Activated naive CD4-positive, alpha-beta T cell treated with Interleukin-2 at 50 U/mL for 16 hours (primary cell): ENCODE measurements at places on chromosomes 7 and 10.

DNA sequence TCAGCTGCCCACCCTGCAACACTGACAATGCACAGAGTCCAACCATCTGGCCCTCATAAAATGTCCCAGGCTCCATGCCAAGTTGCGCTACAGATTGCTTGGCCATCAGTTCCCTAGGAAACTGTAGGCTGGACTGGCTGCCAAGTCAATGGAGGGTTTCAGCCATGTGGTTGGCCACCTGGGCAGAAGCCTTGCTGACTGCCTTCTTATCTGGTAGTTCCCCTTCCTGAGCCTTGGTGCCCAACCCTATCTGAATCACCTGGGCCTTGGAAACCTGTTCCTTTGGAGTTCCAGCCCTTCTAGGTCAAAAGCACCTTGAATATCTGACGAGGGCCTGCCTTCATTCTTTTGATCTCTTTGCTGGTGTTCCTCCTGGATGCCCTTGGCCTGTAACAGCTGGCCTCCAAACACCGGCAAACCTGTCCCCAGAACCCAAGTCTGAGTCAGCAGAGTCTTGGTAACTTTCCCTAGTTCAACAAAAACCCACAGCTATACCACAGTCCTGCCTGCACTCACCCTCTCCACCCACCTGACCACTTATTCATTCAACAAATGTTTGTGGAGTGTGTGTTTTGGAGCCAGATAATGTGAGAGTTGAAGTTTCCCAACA is 37.4 kb upstream of the KDM7A start:
- no peak for DNase-seq

GRCh38 chr10:43287056-43288007 is 20.5 kb upstream of the RASGEF1A start:
- peak; percentile 63 for DNase-seq

DNA sequence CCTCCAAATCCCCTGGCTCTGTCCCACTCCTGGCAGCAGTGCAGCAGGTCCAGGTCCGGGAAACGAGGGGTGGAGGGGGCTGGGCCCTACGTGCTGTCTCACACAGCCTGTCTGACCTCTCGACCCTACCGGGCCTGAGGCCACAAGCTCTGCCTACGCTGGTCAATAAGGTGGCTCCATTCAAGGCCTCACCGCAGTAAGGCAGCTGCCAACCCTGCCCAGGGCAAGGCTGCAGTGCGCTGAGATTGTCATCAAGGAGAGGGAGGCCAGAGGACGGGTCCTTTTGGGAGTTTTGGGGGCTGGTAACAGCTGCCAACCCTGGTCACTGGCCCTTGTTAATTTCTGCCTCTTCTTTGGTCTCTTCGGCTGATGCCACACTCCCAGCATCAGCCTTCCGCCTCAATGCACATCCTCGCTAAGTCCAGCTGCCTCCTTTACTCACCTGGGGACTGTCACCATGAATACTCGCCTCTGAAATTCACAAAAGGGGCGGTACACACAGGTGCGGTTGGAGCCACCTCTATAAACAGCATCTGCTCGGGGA is 3.5 kb downstream of the EPO start:
- DNase-seq, result no peak

DNA sequence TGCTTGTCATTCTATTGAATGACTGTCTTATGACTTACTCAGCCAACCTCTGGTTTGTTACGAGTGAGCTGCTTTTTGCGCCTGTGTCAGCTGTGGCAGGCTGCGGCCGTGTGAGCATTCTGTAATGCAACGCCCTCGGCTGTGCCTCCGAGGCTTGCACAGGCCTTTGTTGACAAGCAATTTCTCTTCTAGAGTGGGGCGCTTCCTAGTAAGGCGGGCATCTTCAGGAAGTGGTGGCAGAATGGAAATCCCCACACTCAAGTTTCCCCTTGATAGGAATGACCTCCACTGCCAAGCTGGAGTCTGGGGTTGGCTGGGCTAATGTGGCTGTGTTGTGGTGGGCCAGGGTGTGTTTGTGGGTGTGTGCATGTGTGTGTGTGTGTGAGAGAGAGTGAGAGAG is 20.2 kb upstream of the TMEM178B start:
- peak; percentile 72 for DNase-seq

DNA sequence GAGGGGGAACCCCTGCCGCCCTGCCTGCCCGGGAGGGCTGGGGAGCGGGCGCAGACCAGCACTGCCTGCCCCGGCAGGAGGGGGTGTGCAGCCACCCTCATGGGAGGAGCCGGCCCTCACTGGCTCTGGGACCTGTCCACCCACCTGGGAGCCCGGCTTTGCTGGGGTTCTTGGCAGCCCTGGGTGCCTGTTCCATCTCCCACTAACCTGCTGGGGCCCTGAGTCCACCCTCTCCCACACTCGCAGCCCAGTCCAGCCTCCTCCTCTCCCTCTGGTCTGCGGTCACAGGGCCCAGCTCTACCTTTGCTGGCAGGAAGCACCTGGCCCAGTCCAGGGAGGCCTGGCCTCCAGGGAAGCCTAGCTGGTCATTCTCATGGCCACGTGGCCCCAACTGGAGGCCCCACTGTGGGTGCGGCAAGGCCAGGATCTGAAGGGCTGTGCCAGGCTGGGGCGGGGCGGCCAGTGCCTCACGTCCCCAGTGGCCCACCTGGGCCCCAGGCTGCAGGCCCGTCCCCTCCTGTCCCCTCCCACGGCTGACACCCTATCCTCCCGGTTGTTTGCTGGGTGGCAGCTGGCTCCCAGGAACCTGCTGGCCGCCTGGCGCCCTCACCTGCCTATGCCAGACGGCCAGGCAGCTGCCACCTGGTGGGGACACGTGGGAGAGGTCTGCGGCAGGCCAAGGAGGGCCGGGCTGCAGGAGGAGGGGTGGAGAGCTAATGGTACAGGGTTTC is at the start of gene TMEM184A:
TMEM184A (minus strand) TSS at position 393 of the 731 bp plus-strand sequence. CDS start 721 bp downstream, outside the sequence.
- DNase-seq, result peak; percentile 36

- no peak for DNase-seq
These were observed 100.3 kb downstream of the GRM8 start for GRCh38 chr7:127152423-127152822.

- no peak for DNase-seq
These were observed 71.6 kb downstream of the ADCYAP1R1 start for GRCh38 chr7:31123726-31124125.

DNA sequence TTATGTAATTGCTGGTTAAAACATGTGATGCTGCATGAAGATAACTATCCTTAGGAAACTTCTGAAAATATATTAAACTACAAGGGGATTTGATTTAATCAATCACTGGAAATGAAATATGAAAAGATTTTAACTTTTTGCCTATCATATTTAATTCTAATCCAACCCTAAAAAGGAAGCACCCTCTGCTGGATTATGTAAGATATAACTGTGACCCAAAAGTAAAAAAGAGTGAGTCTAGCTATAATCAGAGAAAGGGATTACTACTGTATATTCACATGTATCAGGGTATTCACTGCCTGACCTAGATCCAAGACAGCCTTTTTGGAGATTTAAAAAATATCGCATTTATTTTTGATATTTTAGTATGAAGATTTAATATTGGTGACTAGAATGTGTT is 295.5 kb downstream of the MDFIC start:
- DNase-seq, result no peak

GRCh38 chr7:2309889-2310331 is 4.3 kb downstream of the SNX8 start:
- no peak for DNase-seq

GRCh38 chr7:37372750-37373149 is 75.9 kb downstream of the ELMO1 start:
- no peak for DNase-seq

DNA sequence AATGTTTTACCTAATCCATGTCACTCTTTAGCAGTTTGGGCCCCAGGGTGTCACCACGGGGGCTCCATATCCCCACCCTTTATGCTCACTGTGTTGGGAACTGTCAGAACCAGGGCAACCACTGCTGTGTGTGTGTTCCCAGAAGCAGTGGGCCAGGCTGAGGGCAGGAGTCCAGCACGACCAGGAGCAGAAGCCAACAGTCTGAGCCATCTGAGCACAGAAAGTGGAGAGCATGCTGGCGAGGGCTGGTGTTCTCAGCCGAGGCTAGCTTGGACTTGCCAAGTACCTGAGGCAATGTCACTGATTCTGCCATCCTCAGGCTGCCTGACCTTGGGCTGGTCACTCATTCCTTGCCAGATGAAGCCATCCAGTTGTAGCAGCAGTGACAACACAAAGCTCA is 285.0 kb downstream of the BMPER start:
- no peak for DNase-seq

- no peak for DNase-seq
These were observed 35.0 kb downstream of the EVX1 start for GRCh38 chr7:27277628-27278027.

DNA sequence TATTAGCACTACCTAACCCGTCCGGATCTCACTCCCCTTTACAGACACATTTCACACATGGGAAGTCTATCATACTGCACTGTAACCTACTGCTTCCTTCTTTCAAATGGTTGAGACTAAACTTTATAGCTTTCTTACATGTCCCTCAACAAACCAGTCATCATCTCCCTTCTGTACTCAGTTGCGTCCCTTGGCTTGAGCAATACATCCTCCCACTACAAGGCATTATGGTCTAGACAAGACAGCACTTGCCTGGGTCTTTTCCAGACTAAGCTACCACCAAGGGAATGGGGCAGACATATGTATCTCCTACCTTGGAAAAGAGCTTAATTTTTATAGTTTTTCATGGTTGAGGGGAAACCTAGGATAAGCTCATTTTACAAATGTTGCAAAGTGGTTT is 575.2 kb downstream of the KCNMA1 start:
- DNase-seq, result no peak

DNA sequence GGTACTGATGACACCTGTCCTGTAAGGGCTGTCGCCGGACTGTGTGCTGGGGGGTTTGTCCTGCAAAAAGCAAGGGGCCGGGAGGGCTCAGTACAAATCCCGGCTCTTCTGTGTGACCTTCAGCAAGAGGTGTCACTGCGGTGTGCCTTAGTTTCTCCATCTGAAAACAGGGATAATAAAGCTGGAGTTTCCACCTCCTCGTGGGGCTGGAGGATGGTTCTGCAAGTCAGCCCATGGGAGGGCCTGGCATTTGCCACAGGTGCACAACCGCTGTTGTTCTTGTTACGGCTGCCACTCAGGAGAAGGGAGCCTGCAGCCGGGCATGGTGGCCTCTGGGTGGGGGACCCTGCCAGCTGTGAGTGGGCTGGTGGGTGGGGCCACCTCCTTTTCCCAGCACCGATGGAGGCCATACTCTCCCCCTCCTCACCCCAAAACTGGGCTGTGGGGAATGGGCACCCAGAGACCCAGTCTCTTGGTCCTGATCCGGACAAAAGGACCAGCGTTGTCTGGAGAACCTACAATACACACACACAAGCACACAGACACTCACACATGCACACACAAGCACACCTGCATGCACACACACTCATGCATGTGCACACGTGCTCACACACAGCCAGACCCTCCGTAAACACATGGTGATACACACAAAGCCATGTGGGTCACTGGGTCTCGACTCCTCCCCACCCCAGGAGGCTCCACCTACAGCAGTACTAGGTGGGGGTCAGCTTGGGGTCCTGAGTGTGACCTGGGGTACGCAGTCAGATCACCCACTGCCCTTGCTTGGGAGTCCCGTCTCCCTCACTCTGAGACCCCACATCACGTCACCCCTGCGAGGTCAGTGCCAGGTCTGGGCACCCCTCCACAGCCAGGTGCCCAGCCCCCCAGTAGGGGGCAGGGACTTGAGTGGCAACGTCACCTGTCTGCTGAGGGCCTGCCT is 34.1 kb downstream of the ELFN1 start:
- DNase-seq, result no peak

- no peak for DNase-seq
These were observed 46.8 kb downstream of the TET1 start for GRCh38 chr10:68606918-68607317.

GRCh38 chr10:78464856-78465267 is 431.2 kb downstream of the RPS24 start:
- no peak for DNase-seq

- no peak for DNase-seq
These were observed 88.6 kb downstream of the ATXN7L1 start for GRCh38 chr7:105787793-105788192.

GRCh38 chr10:17506390-17506789 is 52.0 kb upstream of the ST8SIA6 start:
- no peak for DNase-seq

GRCh38 chr7:94160719-94161435 is 156.7 kb upstream of the BET1 start:
- no peak for DNase-seq

DNA sequence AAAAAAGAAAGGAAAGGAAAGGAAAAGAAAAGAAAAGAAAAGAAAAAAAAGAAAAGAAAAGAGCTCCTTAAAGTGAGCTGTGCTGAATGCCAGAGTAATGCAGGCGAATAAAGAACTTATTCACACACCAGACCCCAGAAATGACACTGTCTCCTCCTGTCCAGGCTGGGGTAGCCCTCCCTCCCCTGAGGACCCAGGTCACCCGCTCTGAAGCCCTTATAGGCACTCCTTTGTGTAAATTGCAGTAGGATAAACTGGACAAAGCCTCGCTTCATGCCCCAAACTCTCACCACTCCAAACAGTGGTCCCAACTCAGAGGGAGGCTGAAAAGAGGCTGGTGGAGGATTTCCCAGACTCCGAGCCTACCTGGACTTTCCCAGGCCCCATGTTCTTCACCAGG is 46.3 kb downstream of the PKD1L1 start:
- no peak for DNase-seq

DNA sequence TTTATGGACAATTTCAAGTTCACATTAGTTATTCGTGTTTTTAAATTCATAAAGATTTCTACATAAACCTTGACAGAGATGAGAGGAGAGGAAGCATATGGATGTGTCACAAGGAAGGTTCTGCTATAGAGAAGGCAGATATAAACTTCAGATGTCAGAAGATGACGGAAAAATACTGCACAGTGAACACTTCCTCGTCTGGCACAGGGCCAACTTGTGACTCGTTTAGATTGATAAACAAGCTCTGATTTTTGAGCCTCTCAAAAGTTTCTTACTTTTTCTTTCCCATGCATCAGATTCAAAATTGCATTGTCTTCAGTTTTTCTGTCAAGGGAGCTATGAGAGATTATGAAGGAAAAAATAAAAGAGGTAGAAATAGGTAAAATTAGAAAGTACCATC is 156.4 kb upstream of the MINDY3 start:
- no peak for DNase-seq
